Suprapubic skin (tissue), 4 donors: ENCODE measurements at places on chromosomes 12 and 14.

GRCh38 chr12:10361084-10361483 is 28.8 kb downstream of the KLRK1 start:
- no peak for DNase-seq

DNA sequence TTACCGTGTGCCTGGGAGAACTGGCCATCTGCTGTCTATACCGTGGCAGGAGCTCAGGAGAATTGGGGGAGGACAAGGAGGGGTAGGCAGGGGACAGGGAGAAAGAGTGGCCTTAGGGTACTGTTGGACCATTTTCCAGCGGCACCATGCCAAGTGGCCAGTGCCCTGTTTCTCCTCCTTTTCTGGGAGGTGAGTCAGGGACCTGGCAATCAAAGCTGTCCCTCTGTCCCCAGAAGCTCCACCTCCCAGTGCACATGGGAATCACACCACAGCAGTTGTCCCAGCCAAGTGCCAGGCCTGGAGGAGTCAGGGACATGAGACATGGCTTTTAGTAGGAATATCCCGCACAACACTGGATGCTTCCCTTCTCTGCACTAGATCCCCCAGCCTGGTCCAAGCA is 118.0 kb downstream of the GCH1 start:
- DNase-seq, result no peak

- no peak for DNase-seq
Observed at GRCh38 chr14:70692210-70692609, 50.5 kb downstream of the TTC9 start.

- no peak for DNase-seq
Observed at GRCh38 chr12:69022674-69023073, 89.7 kb upstream of the CPM start.

GRCh38 chr14:105461903-105462302 is 12.7 kb upstream of the CRIP2 start:
- no peak for DNase-seq

DNA sequence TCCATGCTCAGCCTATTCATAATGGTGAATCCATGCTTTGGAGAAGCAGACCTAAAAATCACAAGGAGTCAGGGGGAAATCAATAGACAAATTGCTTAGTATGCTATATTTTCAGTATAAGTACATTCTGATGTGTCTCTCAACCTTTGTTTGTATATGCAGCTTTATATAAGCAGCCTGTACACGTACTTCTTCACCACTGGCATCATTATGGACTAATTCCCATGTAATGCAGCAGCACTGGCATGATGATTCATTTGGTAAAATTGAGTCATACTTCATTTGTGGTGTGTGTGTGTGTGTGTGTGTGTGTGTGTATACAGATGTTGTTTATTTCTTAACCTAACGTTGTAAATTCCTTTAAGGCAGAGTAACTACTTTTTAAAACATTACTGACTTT is 10.9 kb downstream of the DCP1B start:
- DNase-seq, result no peak

DNA sequence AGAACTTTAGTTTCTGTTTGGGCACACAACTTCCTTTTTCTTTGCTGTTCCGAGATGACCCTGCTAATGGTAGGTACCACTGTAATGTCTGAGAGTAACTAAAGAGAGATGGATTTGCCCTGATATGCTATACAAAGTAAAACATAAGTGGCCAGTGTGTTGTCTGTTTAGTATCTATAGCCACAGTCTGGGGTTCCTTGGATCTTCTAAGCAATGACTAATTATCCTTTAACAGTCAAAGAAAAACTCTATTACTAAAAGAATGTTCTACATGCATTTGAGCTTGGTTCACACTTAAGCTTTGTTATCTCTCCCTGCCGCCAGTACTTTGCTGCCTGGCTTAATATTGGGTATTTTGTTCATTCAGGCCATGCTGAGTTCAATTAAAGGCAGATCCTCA is 1051.9 kb upstream of the FLRT2 start:
- DNase-seq, result no peak

GRCh38 chr14:22479776-22480464 is 109.1 kb downstream of the DAD1 start:
- DNase-seq, result no peak

DNA sequence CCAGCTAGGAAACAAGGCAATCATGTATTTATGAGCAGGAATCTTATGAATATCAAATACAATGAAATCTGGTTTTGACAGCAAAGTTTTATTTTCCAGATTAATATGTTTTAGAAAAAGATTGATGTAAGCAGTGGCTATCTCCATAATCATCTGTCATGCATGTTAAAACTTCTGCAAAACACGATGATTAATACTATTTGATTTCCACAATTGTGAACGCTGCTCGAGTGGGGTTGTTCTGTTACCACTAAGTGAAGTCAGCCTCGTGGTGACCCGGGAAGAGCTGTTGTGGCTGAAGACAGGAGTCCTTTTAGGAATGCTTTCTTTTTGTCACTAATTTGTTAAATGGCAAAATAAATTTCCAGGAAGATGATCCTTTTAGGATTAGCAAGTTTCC is 9.4 kb downstream of the CFAP251 start:
- no peak for DNase-seq

DNA sequence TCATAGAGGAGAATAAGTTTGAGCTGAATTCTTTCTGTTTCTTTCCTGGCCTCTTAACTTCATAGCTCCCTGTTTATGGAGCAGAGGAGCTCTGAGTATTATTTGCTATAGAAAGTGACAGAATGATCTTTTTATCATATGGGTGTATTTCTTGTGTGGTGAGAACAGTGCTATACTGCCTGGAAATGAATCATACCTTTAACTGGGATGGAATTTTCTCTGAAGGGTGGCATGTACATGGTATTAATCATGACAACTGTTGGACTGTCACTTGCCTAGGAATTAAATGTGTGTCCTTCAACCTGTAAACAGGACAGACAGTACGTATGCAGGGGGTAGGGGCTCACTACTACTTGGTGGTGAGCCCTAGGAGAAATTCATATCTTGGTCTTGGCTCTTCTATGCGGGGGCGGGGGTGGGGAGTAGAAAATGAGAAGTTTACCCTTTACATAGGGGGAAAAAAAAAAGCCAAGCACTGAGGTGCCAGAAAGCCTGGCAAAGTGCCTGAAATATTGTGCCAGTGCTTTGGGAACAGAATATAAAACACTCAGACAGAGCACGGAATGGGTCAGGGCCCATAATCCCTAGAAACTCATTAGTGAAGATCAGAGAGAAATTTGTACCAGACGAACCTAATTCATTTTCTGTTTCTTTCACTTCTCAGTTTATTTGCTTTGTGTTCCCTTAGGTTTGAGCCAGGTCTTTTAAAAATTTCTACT is 33.8 kb downstream of the ARMH4 start:
- DNase-seq, result no peak

- no peak for DNase-seq
Observed at GRCh38 chr12:111056618-111057521, 136.5 kb upstream of the MYL2 start.

- no peak for DNase-seq
Observed at GRCh38 chr12:77189901-77190416, 124.6 kb upstream of the E2F7 start.

GRCh38 chr14:104436047-104436591 is 143.4 kb upstream of the C14orf180 start:
- peak; percentile 79 for DNase-seq

DNA sequence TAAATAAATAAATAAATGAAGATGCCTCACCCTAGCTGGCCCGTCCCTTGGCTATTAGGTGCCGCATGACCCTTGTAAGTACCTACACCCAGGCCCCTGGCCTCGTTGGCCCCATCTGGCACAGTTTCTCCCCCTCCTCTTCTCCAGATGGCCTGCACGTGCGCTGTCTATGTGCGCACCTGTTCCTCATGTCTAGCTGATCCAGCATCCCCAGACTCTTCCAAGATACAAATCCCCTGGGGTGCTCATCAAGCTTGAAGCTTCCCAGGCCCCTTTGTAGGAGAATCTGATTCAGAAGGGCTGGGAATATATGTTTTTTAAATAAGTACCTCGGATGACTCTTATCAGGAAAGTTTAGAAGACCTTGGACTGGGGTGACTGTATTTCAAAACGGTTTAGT is 133.3 kb downstream of the CHST11 start:
- no peak for DNase-seq

DNA sequence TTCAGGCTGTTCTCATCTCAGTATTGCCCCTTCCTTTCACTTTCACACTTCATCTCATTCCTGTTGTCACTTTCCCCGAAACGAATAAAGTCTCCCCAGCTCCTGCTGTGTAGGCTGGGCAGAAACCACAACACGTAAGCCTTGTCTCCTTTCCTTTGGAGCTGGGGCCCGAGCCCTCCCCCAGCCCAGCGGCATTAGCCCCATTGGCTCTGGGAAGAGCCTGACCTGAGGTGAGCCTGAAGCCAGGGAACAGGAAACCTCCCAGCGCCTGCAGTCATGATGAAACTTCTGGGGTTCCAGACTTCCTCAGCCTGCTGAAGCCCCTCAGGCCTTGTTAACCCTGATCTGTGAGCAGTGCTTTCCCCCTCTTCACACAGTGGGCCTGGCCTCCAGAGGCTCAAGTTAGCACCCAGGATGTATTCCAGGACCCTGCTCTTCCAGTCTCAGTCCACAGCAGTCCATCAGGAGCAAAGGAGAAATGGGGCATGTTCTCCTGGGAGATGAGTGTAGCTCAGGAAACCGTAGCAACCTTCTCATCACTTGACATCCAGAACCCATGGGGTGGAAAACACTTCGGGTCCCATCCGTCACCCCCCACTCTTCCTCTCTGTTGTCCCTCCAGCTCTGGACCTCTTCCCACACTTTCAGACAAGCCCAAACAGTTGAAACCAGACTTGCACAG is 21.8 kb downstream of the VASH1 start:
- no peak for DNase-seq

DNA sequence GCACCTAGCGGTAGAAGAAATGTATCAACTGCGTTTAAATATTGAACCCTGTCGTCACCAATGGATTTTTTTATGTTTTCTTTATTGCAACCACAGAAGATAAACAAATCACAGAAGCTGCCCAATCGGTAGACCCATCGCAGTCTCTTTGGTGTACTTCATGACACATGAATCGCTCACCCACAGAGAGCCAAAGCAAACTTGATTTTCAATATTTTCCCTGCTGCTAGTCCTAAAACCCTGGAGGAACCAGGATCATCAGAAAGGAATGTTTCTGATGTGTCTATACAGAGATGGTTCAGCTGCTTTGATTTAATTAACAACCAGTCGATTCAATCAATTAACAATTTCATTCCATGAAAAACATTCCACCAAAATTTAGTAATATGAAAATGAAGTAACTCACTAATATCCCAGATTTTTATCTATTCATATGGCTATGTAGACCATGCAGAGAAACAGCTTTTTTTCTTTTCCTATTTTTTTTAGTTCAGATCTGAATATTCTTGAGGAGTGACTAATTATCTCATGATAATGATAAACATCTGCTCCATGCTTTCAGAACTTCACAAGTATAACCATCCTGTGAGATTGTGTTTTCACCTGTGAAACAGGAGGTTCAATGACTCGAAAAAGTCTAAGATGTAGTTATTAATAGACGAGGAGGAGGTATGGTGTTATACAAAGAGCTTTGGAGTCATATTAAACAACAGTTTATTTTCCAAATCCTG is 46.1 kb downstream of the DIO2 start:
- DNase-seq, result no peak

- no peak for DNase-seq
Observed at GRCh38 chr14:89146274-89146673, 270.8 kb downstream of the FOXN3 start.

GRCh38 chr12:56192582-56192981 is 3.3 kb upstream of the SMARCC2 start:
- DNase-seq, result no peak

DNA sequence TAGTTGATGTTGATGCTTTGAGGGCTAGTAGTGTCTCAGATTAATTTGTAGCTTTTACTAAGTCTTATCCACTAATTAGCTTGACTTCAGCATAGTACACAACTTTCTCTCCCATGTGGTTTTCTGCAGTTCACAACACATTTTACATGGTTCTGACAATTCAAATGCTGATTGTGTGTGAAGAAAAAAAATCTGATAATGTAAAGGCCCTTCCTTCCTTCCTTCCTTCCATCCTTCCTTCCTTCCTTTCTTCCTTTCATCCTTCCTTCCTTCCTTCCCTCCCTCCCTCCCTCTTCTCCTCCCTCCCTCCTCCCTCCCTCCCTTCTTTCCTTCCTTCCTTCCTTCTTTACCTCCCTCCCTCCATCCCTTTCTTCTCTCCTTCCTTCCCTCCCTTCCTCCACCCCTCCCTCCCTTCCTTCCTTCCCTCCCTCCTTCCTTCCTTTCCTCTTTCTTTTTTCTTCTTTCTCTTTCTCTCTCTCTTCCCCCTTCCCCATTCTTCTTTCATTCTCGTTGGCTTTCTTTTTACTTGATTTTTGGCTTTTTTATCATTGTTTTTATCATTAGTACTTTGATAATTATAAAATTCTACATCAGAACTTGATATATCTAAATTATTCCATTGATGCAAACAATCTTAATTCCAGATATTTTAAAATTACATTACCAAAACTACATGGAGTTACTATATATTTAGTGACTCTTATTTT is 1415.6 kb downstream of the LRFN5 start:
- DNase-seq, result no peak

- DNase-seq, result no peak
Observed at GRCh38 chr12:91326058-91327027, 143.7 kb upstream of the DCN start.

DNA sequence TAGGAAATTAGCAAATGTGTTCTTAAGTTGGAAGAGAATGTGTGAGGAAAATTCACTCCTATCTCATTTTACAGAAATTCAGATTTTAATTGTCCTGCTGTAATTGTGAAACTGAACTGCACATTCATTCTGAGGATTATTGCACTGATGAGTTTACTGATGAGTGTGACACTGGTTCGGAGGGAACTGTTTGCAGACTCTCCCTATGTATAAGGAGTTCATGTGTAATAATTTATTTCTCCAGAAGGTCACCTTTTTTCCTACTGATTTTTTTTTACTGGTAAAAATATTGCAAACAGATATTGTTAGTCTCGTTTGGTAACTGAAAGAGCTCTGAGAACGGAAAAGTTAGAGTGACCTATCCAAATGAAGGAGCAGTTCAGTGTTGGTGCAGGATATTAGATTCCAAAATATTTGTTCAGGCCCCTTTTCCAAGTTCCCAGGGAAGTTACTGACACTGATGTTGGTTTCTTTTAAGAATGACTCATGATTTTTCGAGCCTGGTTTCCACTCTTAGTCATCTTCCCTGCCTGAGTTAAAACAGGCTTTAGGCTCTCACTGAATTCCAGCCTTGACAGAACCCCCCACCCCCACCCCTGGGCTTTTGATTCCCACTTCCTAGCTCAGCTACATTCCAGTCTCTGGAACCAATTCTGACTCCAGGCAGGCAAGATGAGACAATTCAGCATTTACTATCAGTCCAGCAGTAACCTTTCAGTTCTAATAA is 18.4 kb downstream of the ANO6 start:
- no peak for DNase-seq
